NCI-H2107 (cell line): ENCODE measurements at places on chromosomes 1 and 21.

GRCh38 chr1:181089017-181089675 lies 646 bp downstream of the IER5 start:
- DNase-seq: no peak

GRCh38 chr1:71269818-71270217 lies 189.0 kb upstream of the ZRANB2 start:
- no peak for DNase-seq

- no peak for DNase-seq
These were observed 7.8 kb downstream of the KCNJ15 start for GRCh38 chr21:38264571-38264970.

DNA sequence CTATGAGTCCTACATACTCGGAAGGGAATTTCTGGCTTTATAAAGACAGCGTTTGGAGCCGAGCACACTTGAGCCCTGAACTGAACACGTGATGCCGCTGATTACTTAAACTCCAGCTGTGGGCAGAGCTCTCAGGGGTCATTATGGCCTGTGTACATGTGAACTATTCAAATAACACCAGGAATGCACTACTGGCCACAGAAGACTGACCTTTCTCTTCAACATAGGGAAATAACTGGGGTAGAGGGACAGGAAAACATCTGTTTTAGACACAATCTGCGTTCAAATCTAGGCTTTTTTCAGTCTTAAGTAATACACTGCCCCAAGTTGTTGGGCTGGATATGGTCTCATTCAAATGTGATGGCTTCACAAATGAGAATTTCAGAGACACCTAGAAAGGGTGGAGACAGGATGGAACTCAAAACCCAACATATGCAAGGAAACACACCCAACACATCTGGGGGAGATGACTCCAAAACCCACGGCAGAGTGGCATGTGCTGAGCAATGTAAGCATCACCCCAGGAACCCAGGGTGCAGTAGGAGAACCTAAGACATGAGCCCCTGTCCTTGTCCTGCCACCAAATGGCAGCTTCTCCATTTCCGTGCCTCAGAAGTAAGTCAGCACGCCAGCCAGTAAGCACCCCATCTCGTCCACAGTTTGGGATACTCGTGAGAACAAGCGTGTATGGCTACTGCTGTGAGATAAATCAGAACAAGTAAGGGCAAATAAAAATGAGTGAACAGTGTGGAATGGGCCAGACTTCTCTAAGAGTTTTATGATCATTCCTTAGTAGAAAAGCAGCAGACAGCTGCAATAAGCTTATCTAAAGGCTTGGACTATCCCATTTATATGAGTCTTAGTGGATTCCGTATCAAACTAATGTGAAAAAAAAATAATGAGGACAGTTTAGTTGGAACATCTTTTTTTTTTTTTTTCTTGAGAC lies 24.9 kb downstream of the NID1 start:
- no peak for DNase-seq

GRCh38 chr1:193581341-193581740 lies 394.9 kb upstream of the B3GALT2 start:
- DNase-seq: no peak

GRCh38 chr1:236458996-236459395 lies 64.8 kb upstream of the LGALS8 start:
- no peak for DNase-seq

- DNase-seq: no peak
These were observed 712 bp downstream of the KCNA2 start for GRCh38 chr1:110605446-110605845.

GRCh38 chr1:192485692-192486436 lies 89.7 kb upstream of the RGS1 start:
- DNase-seq: no peak

GRCh38 chr1:219908170-219908569 lies 20.2 kb downstream of the SLC30A10 start:
- DNase-seq: no peak

DNA sequence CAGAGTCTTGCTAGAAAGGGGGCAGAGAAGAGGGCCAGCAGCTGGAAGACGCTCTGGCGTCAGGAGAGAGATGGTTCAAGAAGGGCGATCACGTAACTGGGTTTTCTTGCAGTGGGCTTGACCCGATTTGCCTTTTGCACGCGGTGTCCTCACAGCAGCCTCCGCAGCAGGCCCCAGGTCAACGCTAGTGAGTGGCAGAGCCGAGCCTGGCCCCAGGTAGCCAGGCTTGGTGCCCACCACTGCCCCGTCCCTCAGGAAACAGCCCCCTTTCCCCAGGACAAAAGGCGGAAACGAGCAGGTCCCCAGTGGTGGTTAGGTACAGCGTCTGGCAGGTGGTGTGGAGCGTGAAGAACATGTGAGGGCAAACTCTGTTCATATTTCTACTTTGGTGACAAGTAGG lies 8.6 kb upstream of the UTS2 start:
- DNase-seq: no peak

GRCh38 chr1:43367026-43367903 lies 546 bp downstream of the ELOVL1 start:
- DNase-seq: no peak
